ENCODE measurements at places on chromosomes 3 and 15. TPM values are rescaled to one million over a fixed set of nuclear protein-coding genes. Genes with fewer than 3 reads are reported as not detected.

DNA sequence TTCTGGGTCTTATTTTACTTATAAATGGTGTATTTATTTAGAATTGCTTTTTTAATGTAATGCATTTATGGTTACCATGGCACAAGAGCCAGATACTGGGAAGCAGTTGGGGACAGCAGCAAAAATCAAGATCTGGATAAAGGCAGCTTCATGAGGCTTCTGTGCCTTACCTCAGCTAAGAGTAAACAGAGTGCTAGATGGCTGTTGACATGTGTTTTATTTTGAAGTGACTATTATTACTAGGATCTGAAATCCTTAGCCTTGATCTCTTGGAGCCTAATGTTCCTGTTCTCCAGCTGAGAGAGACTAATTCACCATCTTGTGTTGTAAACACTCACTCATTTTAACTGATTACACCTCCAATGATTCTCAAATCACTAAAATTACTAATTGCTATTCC lies 317.8 kb downstream of the LPP start:
- no peak for DNase-seq

- no peak for DNase-seq
These were observed 75.7 kb upstream of the GBE1 start for GRCh38 chr3:81837071-81837593.

DNA sequence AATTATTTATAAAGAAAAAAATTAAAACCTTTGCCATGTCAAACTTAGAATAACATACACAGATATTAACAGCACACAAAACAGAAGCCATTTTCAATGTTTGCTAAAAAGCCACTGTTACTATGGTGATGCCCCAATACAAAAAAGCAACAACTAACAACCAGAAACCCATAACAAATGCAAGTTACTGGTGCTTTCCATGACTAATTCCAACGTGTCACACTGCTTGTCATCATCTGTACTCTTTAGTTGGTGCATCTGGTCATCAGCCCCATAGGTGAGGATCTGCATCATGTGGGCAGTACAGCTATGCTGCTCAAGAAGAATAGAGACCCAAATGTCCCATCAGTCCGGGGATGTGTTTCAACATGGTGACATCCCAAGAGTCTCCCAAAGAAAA lies 52.8 kb downstream of the ATP8B4 start:
- DNase-seq = peak; percentile 6

- DNase-seq = peak; percentile 26
These were observed 271.5 kb upstream of the DCBLD2 start for GRCh38 chr3:99172736-99173657.

ERICH6 gene
- polyA plus RNA-seq = not detected

GRCh38 chr3:82178291-82178690 lies 416.8 kb upstream of the GBE1 start:
- DNase-seq = no peak

DNA sequence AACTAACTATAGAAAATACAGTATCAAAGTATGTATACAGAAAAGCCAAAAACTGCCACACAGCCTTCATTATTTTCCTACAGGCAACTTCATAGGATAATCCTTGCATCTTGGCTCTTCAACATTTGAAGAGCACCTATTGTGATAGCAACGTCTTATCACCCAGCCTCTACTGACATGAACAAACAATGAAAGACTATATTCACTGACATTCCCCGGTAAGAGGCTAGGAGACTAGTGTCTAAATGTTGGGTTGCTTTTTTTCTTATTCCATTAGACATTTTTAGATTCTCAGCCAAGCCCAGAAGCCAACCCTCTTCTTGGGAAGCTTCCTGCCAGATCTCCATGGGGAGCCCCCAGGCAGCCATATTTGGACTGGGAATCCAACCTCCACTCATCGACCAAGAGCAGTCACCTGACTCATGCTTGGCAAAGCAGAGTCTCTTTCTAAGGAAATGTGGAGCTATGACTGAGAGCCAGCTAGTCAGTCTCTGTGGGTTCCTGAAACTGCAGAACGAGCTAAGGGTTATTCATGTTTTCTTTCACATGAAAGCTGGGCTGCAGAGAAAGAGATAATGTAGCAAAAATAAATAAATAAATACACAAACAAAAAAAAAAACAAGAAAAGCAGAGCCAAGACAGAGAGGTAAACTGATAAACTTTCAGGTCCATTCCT lies 227.5 kb downstream of the MAGI1 start:
- DNase-seq = no peak
